ENCODE measurements at places on chromosomes 7 and 10.
A peak's percentile ranks its signal among the peaks of the same experiment; 100 is the strongest.

- DNase-seq, result no peak
Observed at GRCh38 chr10:52755297-52756062, 17.1 kb downstream of the MBL2 start.

GRCh38 chr7:90563286-90563685 is 32.8 kb upstream of the CDK14 start:
- no peak for DNase-seq

DNA sequence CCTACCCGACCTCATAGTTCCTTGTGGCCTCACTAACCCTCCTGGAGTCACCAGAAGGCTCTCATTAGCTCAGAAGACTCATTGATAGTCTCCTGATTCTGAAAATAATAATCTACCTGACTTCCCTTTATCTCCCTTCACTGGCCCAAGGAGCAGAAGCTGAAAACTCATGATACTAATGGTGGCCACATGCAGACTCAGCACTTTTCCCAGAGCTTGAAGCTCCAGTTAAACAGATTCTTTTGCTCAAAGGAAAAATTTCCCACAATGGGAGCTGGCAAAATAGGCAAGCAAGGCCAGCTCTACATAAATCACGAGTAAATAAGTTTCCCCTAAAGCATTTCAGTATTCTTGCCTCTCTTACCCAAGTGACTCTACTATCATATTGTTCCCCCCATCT is 8.2 kb downstream of the NAPEPLD start:
- no peak for DNase-seq

GRCh38 chr10:48896756-48897440 is 42.7 kb downstream of the LRRC18 start:
- no peak for DNase-seq

GRCh38 chr7:99806839-99807478 is 20.9 kb upstream of the CYP3A43 start:
- no peak for DNase-seq

- DNase-seq, result peak; percentile 18
Observed at GRCh38 chr7:28020302-28020940, 160.2 kb downstream of the JAZF1 start.

- DNase-seq, result no peak
Observed at GRCh38 chr10:43218206-43218950, 48.5 kb downstream of the RASGEF1A start.

DNA sequence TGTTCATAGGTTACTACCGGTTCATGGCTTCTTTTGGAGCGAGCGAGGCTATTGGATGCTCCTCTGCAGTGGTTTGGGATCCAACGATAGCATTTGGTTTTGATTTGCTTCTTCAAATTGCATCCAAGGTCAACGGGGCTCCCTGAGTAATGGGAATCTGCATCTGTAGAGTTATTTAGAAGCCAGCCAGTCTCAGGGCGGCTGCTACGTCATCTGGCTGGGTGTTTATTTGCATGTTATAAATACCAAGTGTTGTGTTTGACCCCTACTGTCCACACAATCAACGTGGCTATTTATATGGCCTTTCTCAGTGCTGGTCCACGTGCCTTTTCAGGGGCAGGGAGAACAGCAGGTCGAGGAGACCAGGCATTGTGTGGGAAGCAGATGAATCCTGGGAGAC is 137.7 kb downstream of the PRPF18 start:
- no peak for DNase-seq

DNA sequence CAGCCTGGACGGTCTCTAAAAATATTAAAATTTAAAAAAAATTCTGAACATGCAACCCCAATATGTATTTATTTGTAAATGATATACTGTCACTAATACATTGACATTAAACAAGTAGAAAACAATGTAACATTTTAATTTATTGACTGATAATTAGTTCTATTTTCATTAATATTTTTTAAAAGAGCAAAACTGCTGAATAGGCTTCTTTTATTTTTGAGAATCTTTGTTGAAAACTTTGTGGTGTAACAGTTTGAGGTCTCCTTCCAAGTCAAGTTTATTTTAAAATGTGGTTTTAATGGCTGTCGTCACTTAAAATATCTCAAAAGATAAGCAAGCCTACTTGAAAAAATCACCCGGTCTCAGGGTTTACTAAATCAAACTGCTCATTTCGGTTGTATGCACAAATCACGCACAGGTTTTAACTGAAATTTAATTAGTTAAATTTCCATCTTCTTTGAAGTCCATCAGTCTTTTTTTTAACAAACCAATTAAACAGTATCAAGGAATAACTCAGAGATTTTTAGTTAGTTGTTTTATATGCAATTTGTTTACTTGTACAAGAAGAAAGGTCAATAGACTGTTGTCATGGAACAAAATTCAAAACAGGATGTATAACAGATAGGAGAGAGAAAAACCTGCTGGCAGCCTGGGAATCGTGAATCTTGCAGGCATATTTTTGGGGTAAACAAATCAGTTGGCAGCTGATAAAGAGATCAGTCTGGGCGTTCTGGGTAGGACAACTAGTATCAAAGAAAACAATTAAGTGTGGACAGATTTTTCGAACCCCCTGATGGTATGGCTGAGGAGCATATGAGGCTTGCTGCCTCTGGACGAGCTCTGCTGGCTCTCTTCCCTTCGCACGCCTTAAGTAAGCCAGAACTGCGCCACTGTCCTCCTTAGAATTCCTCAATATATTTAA is 9.7 kb upstream of the EDRF1 start:
- DNase-seq, result no peak

- no peak for DNase-seq
Observed at GRCh38 chr7:74718336-74718735, 55.5 kb upstream of the NCF1 start.

GRCh38 chr7:18345641-18346234 is 149.8 kb upstream of the HDAC9 start:
- peak; percentile 12 for DNase-seq

- DNase-seq, result no peak
Observed at GRCh38 chr10:80277567-80278250, 11.7 kb downstream of the MAT1A start.

GRCh38 chr10:126171555-126171954 is 216.7 kb downstream of the ADAM12 start:
- no peak for DNase-seq

DNA sequence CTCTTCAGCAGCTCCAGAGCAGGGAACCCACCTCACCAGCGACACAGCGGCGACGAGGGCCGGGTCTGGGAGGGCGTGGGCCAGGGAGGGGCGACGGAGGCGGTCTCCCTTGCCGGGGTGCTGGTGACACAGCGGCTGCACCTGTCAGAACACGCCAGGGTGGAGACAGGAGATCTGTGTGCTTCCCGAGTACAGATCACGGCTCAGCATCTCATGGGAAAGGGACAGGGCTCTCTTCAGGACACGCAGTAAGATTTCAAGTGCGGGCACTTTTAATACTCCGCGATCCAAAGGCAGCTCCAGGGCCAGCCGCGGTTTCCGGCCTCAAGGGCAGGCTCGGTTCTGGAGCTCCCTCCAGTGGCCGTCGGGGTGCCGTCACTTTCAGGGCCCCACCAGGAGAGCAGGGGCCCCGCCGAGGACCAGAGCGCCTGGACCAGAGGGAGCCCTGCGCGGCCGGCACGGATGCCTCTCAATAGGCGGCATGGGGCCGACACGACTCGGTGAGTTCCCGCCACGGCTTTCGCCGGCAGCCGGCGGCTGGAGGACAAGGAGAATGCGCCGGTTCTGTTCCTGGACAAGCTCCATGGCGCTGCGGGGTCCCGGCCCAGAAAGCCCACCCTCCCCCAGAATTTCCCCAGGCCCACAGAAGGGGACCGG is 21.4 kb downstream of the GPR146 start:
- peak; percentile 88 for DNase-seq

DNA sequence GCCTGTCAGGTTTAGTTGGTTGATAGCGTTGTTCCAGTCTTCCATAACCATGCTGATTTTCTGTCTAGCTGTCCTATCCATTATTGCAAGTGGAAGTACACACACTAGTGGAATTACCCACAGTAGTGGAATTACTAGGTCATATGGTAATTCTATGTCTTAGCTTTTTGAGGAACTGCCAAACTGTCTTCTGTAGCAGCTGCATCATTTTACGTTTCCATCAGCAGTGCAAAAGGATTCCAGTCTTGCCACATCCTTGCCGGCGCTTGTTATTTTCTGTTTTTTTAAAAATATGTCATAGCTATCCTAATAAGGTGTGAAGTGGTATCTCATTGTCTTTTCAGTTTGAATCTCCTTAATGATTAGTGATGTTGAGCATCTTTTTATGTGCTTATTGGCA is 17.2 kb upstream of the RHBDD2 start:
- no peak for DNase-seq

- DNase-seq, result no peak
Observed at GRCh38 chr7:51970961-51971665, 654.5 kb upstream of the COBL start.

GRCh38 chr7:157429001-157429679 is 92.3 kb downstream of the DNAJB6 start:
- DNase-seq, result no peak

- DNase-seq, result no peak
Observed at GRCh38 chr10:104563548-104563947, 77.5 kb upstream of the SORCS3 start.

DNA sequence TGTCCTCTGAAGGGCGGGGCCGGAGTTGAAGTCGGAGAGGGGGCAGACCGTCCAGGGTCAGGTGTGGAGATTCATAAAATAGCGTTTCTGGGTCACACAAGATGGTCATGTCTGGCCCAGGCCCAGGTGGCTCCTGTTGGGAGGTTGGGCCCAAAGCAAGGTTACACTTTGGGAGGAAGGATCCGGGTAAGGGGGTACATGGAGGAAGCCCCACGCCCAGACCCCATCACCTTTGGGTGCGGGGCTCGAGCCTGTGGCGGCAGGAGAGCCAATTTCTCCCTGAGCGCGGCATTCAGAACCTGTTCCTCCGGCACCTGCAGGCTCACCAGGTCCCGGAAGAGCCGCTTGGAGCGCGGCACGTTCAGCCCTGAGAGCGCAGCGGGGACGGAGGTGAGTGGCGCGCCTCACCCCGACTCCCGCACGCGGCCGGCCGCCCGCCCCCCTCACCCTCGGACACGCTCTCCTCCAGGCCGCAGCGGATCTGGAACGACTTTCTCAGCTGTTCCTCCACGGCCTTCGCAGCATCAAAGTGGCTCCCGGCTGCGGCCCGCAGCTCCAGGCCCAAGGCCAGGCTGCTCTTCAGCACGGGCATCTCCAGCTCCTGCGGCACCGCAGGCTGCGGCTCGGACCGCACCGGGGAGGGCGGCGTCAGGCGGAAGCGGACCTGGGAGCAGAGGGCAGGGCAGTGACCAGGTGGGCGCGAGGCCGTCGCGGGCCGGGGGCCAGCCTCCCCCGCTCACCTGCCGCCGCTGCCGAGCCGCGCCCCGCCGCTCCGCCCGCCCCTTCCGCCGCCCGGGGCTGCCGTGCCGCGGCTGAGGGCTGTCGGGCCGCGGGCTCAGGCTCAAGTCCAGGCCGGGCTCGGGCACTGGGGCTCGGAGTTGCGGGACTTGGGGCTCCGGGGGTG is 644 bp downstream of the PPP1R35 start:
- DNase-seq, result peak; percentile 56

GRCh38 chr7:156143683-156144082 is 331.4 kb upstream of the SHH start:
- no peak for DNase-seq

- DNase-seq, result no peak
Observed at GRCh38 chr7:116206141-116206540, 4.2 kb upstream of the TES start.

DNA sequence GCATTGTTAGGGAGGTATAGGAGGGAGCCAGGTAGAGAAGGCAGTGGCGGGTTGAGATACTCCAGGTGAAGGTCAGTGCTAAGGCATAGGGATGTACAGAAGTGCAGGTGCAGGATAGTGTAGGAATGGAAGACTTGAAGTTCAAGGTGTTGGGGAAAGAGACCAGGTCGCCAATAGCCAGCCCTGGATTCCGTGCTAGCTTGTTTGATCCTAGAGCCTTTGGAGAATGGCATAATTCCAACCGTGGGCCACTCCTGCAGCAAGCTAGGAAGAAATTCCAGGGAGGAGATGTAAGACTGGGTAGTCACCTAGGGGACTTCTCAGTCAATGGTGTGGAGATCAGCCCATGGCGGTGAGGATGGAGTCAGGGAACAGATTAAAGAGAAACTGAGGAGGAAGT is 272.7 kb downstream of the RPS24 start:
- no peak for DNase-seq

DNA sequence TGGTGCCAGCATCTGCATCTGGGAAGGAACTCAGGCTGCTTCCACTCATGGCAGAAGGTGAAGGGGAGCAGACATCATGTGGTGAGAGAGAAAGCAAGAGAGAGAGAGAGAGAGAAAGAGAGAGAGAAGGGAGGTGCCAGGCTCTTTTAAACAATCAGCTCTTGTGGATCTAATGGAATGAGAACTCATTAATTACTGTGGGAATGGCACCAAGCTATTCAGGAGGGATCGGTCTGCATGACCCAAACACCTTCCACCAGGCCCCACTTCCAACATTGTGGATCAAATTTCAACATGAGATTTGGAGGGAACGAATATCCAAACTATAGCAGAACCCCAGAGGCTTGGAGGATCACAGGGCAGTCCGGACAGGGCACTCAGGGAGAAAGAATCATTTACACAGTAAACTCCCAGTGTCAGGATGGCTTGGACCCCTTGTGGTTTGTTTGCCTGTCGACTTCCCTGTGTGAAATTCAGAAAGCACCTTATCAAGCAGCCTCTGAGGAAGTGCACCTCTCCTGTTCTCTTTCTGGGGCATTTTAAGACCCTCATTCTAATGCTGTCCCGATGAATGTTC is 308.5 kb downstream of the REEP3 start:
- no peak for DNase-seq

GRCh38 chr10:52486840-52487611 is 172.9 kb downstream of the DKK1 start:
- no peak for DNase-seq

- no peak for DNase-seq
Observed at GRCh38 chr10:43610636-43611035, 4.4 kb downstream of the ZNF485 start.

GRCh38 chr10:42149027-42149700 is 489.2 kb downstream of the ZNF33B start:
- no peak for DNase-seq

DNA sequence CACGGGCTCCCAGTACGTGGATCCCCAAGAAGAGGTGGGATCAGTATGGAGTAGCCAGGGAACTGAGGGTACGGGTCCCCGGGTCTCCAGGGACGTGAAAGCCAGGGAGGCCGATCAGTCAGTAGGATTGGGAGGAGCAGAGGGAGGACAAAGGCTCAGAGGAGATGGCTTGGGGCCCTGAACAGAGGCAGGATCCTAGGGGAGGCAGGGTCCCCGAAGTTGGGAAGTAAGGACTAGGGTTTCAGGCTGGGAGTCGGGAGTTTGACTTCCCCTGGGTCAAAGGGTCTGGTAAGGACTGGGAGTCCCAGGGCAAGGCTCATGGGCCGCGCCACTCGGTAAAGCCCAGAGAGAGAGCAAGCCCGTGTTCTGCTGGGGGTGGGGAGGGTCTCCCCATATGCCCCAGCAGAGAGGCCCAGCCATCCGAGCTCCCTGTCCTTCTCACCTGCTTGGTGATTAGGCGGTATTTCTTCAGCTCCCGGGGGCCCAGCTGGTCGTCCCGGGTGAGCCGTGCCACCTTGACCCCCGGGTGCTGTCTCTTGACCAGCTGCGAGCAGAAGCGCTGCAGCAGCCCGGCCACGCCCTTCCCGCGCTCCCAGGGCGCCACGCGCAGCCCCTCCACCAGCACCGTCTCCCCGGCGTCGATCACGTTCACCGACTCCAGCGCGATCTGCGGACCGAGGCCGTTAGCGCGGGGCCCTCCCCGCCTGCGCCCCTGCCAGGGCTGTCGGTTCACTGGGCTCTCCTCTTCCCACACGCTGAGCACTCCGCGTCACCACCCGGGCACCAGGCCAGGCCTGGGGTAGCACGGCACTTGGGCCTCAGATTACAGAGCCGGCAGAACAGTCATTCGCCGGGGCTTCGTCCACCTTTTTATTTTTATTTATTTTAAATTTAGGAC is 7.0 kb downstream of the NAT16 start:
- DNase-seq, result no peak

- DNase-seq, result no peak
Observed at GRCh38 chr10:35911954-35912353, 269.9 kb upstream of the FZD8 start.
